GM12878 (cell line): ENCODE measurements at places on chromosomes 2 and 18. TPM values are rescaled to one million over a fixed set of nuclear protein-coding genes. Genes with fewer than 3 reads are reported as not detected.

- H3K27me3 ChIP-seq, result no peaks in the 10 kb centered on the region
- H3K36me3 ChIP-seq, result no peaks in the 10 kb centered on the region
- H3K27ac ChIP-seq, result no peak overlapping the region
Observed at GRCh38 chr2:211928201-211928600, 610.4 kb downstream of the ERBB4 start.

DNA sequence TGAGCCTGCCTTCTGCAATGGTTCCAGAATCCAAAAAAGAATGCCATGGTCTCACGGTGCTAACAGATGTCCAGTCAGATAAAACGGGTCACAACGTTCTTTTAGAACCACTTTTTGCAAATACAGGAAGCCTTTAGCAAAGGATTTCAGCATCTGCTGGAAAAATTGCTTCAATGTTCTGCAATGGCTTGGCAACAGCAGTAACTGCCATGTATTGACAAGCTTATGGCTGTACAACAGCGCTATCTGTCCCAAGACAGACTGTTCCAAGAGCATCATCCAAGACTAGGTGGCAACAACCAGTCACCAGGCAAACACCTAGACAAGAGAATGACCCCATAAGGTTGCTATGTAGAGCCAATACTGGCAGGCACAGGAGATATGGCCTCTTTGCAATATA is 37.6 kb upstream of the RIOK3 start:
- no peaks in the 10 kb centered on the region; the same call in 1 of the 2 replicates for H3K4me1 ChIP-seq
- H3K4me3 ChIP-seq, result no peak overlapping the region
- DNase-seq, result no peak
- no peak overlapping the region for H3K27ac ChIP-seq

DNA sequence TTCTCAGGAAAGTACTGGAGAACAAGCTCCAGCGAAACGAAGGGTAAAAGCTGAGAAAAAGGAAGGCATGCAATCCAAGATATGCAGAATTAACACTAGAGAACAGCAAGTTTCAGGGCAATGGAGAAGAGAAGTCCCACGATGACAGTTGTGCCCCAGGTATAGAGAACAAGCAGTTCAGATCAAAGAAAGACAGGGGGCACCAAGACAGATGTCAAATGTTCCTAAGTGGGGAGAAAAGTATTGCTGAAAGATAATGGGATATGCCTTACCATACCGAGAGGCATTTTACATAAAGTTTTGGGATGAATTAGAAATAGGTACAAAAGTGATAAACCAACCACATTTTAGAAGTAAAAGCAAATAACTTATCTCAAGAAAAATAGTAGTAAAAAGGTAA is 79.1 kb upstream of the UBE2E3 start:
- H3K27ac ChIP-seq, result no peak overlapping the region
- no peaks in the 10 kb centered on the region for H3K36me3 ChIP-seq
- no peak for DNase-seq
- H3K4me1 ChIP-seq, result no peaks in the 10 kb centered on the region
- H3K27me3 ChIP-seq, result no peaks in the 10 kb centered on the region

TEKT4 gene
- total RNA-seq, result 0.13 TPM in 1 of 2 replicates, not detected in the other

- H3K36me3 ChIP-seq, result no peaks in the 10 kb centered on the region
- H3K27ac ChIP-seq, result no peak overlapping the region
- no peaks in the 10 kb centered on the region; the same call in 1 of the 2 replicates for H3K27me3 ChIP-seq
- DNase-seq, result no peak
- H3K4me3 ChIP-seq, result no peak overlapping the region
Observed at GRCh38 chr2:71891155-71891554, 256.5 kb downstream of the CYP26B1 start.

KATNAL2 gene
- 1.9 and 2.1 TPM in 2 replicates for total RNA-seq

GRCh38 chr2:36433311-36434217 is 78.0 kb downstream of the CRIM1 start:
- H3K27me3 ChIP-seq, result no peaks in the 10 kb centered on the region; the same call in 1 of the 2 replicates
- no peaks in the 10 kb centered on the region for H3K4me1 ChIP-seq
- no peak for DNase-seq
- no peak overlapping the region for H3K4me3 ChIP-seq

SNRPD1 gene
- total RNA-seq, result 143 and 146 TPM in 2 replicates

HNMT gene
- 0.43 TPM in 1 of 2 replicates, not detected in the other for total RNA-seq

DNA sequence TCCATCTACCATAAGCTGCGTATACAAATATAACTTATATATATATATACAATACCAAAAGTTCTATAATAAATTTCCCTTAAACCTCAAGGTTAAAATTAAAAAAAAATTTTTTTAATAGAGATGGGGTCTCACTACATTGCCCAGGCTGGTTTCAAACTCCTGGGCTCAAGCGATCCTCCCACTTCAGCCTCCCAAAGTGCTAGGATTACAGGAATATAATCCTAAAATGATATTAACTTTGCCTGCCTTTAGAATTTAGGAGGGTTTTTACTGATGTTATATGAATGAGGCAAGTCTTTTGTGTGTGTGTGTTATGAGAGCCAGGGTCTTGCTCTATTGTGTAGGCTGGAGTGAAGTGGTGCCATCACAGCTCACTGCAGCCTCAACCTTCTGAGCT is 49.2 kb downstream of the HNRNPLL start:
- no peak for DNase-seq
- no peaks in the 10 kb centered on the region for H3K36me3 ChIP-seq
- no peak overlapping the region for H3K27ac ChIP-seq
- no peaks in the 10 kb centered on the region for H3K4me1 ChIP-seq
